ENCODE measurements at places on chromosomes 7 and 10. TPM values are rescaled to one million over a fixed set of nuclear protein-coding genes. Genes with fewer than 3 reads are reported as not detected.

MBL2 gene
- not detected for total RNA-seq

DNA sequence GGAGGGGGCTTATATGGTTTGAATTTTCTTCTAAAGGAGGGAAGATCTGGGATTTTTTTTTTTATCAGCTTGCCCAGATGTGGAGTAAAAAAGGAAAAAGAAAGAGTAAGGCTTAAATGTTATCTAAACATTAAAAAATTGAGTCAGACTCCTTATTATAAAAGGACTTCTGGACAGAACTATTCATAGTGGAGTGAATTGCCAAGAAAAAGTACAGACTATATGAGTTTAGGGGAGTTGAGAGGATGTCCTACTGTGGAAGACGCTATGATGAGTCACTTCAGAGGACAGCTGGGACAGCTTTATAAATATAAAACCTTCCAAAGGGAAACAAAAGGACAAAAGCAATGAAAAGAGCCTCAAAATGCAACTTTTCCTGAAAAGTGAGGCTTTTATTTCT lies 73.0 kb downstream of the TFPI2 start:
- H3K4me1 ChIP-seq = peaks cover 9% of the 10 kb centered on the region
- H3K27ac ChIP-seq = peak overlapping the region; percentile 3
- peaks cover 3% of the 10 kb centered on the region for H3K27me3 ChIP-seq

SLC18A3 gene
- total RNA-seq = 0.34 TPM

GRCh38 chr7:55966851-55967250 lies 2.5 kb downstream of the NIPSNAP2 start:
- H3K27ac ChIP-seq = peak overlapping the region; percentile 34
- no peaks in the 10 kb centered on the region for H3K27me3 ChIP-seq
- peaks cover 24% of the 10 kb centered on the region for H3K4me1 ChIP-seq

GRCh38 chr10:11164803-11165590 lies 147.3 kb downstream of the CELF2 start:
- peaks cover 4% of the 10 kb centered on the region for H3K27me3 ChIP-seq
- H3K4me3 ChIP-seq = peak overlapping the region; percentile 87
- H3K4me1 ChIP-seq = peaks cover 25% of the 10 kb centered on the region
- no peak for DNase-seq

DENND2A gene
- 56.6 TPM for total RNA-seq

TMEM273 gene
- not detected for total RNA-seq

Data from osteocyte (in vitro differentiated cells).